ENCODE measurements at places on chromosomes 3 and 15. TPM values are rescaled to one million over a fixed set of nuclear protein-coding genes. Genes with fewer than 3 reads are reported as not detected.

The SLC12A1 gene
- not detected for total RNA-seq

DNA sequence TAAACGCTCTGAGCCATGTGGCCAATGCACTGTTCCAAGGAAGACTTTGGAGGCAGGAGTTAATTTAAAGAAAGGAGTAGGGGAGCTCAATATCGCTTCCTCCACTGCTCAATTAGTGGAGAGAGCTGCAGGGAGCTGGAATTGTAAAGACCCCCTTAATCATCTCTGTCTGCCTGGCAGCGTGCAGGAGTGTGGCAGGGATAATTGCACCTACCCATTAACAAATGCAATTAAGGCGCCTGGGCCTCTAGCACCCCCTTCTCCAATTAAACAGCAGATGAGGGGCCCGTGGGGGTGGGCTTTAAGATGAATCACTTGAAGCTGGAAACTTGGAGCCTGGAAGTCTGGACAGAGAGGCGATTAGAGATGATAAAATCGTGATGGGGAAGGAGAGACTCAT lies 61.7 kb upstream of the GLCE start:
- DNase-seq, result no peak

GRCh38 chr15:40500568-40501330 lies 30.0 kb downstream of the CHST14 start:
- no peak for DNase-seq

The ITIH3 gene
- total RNA-seq, result not detected

DNA sequence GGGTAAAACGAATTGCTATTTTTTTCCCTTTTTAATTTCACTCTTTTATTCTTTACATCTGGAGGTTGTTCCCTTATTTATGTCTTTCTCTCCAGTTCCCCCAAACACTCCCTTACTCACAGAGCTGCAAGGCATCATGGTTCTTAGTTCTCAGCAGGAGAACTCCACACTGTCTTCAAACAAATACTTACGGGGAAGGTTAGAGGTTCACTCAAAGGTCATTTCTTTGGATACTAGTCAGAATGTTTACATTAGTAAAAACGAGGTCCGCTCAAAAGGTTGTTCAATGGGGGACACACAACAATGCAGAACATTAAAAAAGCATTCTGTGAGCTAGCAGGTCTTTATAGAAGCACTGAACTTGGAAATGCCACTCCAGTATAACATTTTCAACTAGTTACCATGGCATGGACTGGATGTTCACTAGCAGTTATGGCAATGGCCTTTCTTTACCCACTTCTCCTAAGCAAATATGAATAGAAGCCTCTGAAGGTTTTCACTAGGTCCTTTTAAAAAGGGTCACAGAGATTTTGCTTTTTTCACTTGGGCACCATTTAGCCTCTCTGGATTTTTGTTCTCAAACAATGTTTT lies 201.7 kb downstream of the MEIS2 start:
- DNase-seq, result no peak
